ENCODE measurements at places on chromosomes 12 and 14.

GRCh38 chr14:68805414-68805813 is 12.5 kb upstream of the ZFP36L1 start:
- DNase-seq, result no peak

- no peak for DNase-seq
Measured at GRCh38 chr12:44551631-44552030, 324.5 kb downstream of the NELL2 start.

- DNase-seq, result no peak
Measured at GRCh38 chr14:74611650-74612349, at the start of gene LTBP2. TSS of gene LTBP2 (minus strand) at chr14:74612237. CDS start at chr14:74611944, 293 bp downstream.

GRCh38 chr14:103560691-103561090 is 1.8 kb downstream of the BAG5 start:
- DNase-seq, result no peak

GRCh38 chr14:27605282-27605681 is 1007.4 kb upstream of the NOVA1 start:
- DNase-seq, result no peak

GRCh38 chr12:27199638-27200300 is 44.3 kb upstream of the STK38L start:
- no peak for DNase-seq

- no peak for DNase-seq
Measured at GRCh38 chr14:34201909-34202637, 251.2 kb upstream of the EGLN3 start.

GRCh38 chr12:90618586-90618985 is 336.4 kb downstream of the CCER1 start:
- no peak for DNase-seq

DNA sequence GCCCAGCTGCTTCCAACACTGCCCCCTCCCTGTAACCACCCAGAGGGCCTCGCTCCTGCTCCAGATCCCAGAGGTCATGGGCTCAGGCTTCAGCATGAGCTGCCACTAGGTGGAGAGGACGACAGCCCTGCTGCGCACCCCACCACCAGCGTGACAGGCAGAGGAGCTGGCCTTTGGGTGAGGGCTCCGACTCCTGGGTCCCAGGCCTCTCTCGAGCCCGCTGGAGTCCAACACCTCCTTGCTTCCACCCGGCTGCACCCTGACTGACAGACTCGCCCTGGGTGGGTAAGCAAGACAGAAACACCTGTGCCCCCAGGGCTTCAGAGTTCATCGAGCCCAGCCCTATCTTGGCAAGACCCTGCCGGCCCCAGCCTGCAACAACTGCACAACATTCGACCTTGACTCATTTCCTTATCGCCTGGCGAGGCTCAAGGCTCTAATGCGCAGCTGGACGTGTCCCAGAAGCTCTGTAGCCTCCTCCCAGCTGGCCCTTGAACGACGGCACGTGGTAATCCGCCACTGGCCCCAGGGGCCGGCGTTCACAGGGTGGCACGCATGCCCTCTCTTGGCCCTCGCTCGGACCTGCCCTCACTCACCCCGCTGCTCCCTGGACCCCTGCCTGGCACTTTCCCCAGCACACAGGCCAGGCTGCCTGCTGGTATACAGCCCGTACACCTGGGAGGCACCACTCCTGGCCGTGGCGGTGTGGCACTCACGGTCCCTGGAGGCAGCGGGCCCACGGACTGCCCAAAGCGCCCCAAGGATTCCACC is 28.0 kb downstream of the VPS37B start:
- no peak for DNase-seq

- DNase-seq, result peak; percentile 87
Measured at GRCh38 chr12:108803428-108804105, 53.8 kb downstream of the SSH1 start.

DNA sequence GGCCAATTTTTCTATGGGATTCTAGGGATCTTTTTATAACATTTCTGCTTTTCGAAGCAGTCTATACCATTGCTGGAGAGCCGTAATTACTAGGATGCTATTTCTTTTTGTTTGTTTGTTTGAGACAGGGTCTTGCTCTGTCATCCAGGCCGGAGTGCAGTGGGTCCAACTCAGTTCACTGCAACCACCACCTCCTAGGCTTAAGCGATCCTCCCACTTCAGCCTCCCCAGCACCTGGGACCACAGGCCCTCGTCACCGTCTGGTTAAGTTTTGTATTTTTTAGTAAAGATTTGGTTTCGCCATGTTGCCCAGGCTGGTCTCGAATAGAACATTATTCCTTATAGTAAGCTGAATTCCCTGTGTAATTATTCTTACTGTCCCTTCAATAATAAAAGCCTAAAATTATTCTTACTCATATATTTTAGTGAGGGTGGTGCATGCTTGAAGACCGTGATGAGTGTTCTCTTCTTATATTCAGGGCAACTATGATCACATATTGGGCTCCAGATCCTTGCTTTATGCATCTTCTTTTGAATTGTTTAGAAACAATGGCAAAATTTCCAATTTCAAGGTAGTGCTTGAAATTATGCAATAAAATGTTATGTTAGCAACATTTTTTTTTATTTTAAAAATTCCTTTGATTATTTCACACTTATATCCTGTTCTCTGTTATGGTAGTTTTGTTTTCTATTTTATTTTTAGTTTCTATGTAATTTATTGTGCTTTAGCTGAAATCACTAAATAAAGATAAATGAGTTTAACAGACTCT is 66.2 kb downstream of the CRADD start:
- DNase-seq, result no peak

GRCh38 chr12:113996026-113996425 is 29.9 kb upstream of the RBM19 start:
- no peak for DNase-seq

- DNase-seq, result no peak
Measured at GRCh38 chr14:78029601-78030372, 140.4 kb upstream of the NRXN3 start.

DNA sequence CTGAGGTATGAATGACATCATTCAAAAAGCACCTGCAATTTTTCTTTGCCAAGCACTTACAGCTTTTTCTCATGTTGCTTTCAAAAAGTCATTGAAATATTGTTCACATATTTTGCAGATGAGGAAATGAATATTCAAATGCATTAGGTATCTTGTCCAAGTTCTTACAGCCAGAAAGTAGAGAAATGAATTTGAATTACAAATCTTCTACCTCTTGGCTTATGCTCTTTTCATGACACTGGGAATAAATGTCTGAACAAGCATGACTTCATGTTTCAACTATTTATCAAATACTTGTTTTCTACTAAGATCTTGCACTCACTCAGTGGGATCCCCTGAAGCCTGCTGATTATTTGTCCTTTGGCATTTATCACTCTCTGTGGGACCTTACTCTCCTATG is 267.2 kb upstream of the BTG1 start:
- no peak for DNase-seq

- DNase-seq, result peak; percentile 23
Measured at GRCh38 chr14:55160989-55161388, 30.4 kb downstream of the DLGAP5 start.

DNA sequence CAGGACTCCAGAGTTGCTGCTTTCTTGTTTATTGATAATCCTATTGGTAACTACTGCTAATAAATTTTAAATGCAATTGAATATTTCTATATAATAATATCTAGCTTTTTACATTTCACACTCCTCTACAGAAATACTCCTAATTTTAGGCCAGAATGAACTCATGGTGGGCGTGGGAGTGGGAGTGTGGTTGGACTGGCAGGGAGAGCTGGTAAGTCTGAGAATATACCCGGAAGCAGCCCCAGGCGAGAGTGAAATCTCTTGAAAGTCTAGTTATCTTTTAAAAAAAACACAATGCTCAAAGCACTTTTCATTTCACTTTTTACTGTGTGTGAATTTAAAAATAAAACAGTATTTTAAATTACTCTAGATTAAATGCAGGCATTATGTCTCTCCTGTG is 4.7 kb downstream of the TMEM263 start:
- DNase-seq, result no peak

DNA sequence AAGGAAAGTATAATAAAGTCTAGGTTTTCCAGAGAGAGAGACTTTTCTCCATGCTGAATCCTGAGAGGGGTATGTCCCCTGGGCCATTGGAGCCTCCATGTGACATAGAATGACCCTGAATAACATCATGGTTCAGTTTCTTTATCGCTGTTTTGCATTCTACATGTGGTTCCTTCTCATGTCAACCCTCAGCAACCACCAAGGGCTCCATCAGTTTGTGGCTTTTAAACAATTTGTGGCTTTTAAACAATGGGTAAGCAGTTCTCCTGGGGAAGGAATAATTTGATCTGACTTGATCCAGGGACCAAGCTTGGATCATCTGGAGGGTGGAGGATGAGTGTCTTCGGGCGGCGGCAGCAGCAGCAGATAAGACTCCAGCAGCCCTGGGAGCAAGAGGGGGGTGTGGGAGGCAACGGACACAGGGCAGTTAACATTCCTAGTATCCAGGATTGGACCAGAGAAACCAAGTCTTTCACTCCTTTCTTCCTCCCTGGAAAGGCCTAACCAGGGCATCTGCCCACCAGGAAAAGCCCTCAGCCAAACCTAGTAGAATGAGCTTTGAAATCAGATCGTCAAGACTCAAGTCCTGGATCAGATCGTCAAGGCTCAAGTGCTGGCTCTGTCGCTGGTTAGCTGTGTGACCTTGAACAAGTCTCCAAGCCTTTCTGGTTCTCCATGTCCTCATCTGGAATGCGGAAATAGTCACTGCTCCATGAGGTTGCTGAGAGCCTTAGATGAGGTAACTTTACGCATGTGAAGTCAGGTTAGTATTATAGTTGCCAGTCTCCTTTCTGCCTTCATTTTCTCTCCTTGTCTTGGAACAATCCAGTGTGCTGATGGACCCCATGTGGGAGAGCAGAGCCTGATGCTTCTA is 27.8 kb upstream of the FAM222A start:
- DNase-seq, result no peak

DNA sequence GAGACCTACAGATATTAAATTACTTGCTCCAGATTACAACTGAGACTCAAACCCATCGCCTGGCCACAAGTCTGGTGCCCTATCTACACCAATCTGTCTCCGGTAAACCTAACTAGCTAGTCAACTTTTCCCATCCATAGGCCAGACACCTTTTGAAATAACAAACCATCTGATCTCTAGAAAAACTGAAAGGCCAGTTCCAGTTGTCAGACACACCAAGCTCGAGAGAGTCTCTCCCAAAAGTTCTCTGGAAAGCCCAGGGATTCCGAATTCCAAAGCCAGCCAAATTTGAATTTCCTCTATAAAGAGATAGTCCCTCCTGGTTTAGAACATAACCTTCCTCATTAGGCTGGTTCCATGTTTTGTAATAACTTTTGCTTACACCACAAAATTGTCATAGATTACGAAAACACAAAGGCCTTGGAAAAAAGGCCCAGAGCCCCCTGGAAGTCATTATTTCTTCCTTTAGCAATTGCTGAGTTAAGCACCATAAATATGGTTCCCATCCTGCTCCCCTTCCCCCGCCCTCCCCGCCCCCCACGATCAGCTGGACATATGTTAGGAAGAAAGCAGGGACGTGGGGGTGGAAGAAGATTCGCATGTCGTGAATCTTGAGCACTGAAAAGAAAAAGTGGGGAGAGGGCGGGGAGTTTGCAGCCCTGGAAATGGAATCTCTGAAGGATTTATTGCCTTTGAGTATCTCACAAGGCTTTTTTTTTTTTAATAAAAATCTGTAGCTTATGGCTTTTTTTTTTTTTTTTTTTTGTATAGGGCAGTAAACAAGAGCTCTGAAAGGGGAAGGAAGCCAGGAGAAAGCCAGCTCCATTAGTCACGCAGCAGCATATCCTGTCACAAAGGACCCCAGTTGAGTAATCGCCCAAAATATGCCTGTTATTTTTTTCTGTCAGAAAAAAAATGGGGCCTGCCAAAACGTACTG is 110.4 kb downstream of the ZFP36L1 start:
- DNase-seq, result no peak

GRCh38 chr14:42428996-42429395 is 822.3 kb downstream of the LRFN5 start:
- no peak for DNase-seq

GRCh38 chr14:21192447-21192822 is 36.6 kb upstream of the OR5AU1 start:
- DNase-seq, result no peak

- DNase-seq, result no peak
Measured at GRCh38 chr12:9662488-9662887, 7.0 kb upstream of the CLEC2D start.

GRCh38 chr14:39034481-39035296 is 68.3 kb downstream of the SEC23A start:
- peak; percentile 28 for DNase-seq

GRCh38 chr14:100727873-100728240 is 1.2 kb downstream of the DLK1 start:
- no peak for DNase-seq

DNA sequence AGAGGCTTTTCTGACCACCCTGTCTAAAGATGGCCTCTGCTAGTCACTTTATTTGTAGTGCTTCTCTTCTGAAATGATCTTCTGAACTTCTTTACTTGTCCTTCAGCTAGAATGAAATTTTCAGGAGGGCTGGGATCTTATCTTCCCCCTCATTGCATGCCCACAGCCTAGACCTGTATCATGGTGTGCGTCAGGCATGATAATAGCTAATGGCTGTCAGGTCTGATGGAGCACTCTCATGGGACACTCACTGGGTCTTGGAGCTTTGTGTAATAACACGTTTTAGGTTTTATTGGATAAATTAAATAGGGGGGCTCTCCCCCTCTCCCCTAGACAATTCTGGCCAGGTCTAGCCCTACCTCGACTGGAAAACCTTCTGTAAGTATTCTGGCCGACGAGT is 97.1 kb upstream of the NRXN3 start:
- DNase-seq, result no peak

GRCh38 chr12:55051197-55051947 is 31.6 kb downstream of the NEUROD4 start:
- DNase-seq, result no peak

DNA sequence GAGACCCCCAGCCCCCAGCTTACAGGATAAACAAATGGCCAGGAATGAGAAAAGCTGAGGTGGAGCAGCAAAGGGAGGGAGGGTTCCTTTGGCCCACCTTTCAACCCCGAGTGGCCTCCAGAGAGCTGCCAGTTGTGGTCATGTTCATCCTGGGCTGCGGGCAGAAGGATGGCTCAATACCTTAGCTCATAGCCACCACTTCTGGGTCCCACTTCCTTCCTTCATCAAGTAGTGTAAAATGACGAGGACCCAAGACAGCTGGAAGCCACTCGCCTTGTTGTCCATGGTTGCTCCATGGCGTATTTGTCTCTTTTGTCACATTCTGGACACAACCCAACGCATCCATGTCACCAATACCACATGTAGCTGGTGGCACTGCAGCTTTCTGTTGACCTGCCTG is 24.2 kb downstream of the CRACR2A start:
- DNase-seq, result no peak
